ENCODE measurements at places on chromosomes 12 and 14.

DNA sequence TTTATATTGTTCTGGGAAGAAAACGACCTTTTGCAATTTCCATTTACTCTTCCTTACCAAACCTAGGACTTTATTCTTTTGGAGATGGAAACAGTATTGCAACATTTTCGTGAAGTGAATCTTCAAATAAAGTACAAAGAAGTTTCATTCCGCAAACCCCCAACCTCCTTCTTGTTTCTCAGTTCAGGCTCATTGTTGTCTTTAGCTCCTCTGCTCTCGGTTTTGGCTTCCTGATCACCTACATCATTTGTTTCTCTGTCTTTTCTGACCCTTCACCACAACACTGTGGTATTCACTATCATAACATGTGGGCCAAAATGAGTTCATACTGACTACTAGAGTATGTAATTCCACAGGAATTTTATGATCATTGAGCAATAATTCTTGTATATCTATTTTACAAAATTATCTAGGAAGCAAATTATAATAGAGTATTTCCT lies 266.8 kb downstream of the ADAMTS20 start:
- DNase-seq, result no peak

- no peak for DNase-seq
Observed at GRCh38 chr12:26379777-26380467, 184.5 kb downstream of the SSPN start.

- no peak for DNase-seq
Observed at GRCh38 chr12:49902399-49903350, 1.0 kb downstream of the FAIM2 start.

- no peak for DNase-seq
Observed at GRCh38 chr12:41367726-41368405, 179.7 kb downstream of the PDZRN4 start.

DNA sequence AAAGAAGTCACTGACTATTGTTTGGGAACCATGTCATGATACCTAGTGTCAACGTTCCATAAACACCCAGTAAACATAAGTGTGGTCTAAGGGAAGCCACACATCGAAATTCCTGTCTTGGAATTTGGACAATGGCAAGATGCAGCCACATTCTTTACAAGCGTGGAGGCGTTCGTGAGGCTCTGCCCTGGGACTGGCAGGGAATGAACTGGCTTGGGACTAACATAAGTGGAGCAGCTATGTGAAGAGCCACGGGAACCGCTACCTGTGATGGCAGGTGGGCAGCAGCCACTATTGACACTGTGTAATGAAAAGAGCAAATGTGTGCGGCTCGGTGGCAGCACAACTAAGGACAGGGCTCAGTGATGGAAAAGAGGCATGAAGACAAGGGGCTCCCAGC lies 10.0 kb upstream of the NRIP2 start:
- DNase-seq, result no peak

DNA sequence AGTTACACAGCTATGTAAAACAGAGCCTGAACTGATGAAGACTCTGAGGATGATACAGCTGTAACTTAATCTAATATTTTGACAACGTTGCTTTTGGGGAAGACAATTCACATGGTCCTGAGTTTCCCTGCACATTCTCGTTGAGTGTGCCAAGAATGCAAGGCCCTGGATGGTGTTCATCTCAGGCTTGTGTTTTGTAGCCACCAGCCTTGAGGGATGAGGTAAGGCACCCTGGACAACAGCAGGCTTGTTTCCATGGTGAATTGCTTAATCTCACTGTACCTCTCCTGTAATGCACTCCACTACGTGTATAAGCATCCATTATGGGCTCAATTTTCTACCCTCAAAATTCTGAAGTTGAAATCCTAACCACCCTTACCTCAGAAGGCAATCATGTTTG lies 2.1 kb downstream of the CATSPERB start:
- DNase-seq, result no peak

DNA sequence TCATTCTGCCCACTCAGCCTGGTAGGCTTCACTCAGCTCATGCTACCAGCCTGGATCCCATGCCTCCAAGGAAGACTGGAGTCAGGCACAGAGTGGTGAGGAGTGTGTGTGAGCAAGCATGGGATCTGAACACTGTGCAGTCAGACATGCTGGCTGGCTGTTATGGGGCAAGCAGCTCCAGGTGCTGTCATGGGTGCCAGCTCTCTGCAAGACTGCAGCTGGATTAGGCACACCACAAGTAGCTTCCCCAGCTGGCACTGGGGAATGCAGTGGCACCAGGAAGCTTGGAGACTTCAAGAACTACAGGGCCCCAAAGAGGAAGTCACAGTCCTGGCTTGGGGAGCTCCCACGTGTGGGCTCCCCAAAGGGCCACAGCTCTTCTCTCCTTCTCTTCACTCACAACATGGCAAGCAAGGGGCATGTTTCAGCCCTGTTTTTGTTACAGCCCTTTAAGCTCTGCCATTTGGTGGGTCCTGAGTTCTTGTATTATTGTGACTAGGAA lies 202.5 kb downstream of the VRK1 start:
- no peak for DNase-seq

DNA sequence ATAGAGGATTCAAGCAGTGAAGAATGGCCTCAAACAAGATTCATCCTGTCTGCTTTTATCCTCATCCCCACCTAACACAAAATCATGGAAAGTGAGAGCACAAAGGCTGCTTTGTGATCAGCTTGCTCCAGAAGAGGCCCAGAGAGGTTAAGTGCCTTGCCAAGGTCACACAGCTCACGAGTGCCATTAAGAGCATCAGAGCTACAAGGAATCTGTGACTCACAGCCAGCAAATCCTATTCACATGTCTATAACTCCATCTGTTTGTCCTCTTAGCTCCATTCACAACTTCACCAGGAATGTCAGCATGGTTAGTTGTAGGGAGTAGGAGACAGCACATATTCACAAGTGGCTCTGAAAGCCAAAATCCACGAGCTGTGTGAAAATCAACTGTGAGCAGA lies 79.8 kb downstream of the TTC9 start:
- DNase-seq, result no peak

Data from left lobe of liver (tissue), 2 donors.